Effector CD4-positive, alpha-beta T cell (primary cell): ENCODE measurements at places on chromosomes 13 and 19.

DNA sequence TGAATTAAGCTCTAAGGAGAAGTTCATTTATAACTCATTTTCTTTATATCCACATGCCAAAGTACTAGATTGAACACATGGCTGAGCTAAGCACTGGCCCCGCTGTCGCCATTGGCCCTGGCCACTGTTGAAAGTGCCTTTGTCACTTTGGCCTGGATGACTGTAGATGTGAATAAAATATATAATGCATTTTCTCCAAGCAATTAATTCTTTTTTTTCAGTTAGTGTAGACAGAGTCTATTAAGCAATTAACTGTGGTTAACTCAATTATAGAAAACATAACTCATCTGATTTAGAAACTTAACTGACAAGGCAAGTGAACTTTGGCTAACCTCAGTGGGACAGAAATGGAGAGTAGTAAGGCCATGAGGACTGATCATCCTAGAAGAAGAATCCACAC, 965.6 kb downstream of the EFNB2 start:
- no peak for DNase-seq

- DNase-seq: no peak
These were observed 16.0 kb downstream of the SSC5D start for GRCh38 chr19:55504252-55504603.

DNA sequence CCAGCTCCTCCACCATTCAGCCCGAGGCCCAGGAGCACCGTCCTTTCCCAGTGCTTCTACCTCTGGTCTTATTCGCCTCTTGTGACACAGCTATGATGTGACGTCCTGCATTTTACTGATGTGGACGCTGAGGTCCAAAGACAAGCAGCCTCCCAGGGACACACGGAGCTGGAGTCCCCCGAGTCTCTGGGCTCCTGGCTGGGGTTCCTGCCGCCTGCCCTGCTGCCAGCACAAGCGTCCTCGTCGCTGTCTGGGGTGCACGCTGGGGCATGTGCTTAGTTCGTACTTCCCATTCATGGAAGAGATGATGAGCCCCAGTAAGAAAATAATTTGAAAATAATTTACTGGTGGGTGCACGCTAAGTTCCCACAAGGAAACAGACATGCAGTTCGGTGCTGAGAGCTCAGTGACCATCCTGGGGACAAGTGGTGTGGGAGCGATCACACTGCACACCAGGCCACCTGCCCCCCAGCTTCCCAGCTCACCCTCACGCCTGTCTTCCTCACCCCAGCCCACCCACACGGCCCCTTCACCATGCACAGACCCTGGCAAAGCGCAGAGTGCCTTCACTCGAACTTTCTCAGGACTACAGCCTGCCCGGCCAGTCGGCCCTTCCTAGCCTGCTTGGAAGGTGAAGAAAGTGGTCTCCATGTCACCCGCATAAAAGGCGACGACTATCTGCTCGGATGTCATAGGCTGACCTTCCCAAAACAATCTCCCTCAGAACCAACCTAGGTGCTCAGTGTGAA, 14.2 kb upstream of the CFAP97D2 start:
- DNase-seq: no peak

- no peak for DNase-seq
These were observed 9.2 kb upstream of the GMIP start for GRCh38 chr19:19652482-19653295.

DNA sequence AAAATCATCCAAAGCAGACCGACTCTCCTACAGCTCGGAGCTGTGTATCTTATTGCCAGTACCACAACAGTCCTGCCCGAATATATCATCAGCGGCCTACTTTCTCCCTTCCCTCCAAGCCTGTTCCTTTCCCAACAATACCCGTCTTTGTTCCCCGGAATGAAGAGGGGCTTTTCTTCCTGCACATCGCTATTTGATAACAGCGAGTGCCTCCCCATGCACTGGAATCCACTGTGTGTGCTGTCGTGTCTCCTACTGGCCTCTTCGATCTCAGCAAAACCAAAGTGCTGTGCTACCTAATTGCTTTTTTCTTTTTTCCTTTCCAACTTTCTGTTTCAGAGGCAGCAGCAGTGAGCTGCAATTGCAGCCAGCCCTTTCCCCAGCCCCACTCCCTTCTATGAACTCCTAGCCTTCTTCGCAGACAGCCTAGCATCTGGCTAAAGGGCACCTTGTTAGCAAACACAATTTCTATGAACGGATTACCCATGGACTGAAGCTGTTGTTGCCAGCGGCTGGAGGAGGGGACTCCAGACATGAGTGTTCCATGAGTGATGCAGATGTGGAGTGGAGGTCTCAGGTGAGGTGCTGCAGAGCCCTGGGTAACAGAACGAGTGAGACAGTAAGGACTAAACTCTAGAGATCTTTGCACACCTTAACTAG, 43.4 kb downstream of the EFNB2 start:
- no peak for DNase-seq

- peak; percentile 29 for DNase-seq
These were observed 64.4 kb downstream of the RASA3 start for GRCh38 chr13:114067886-114068651.

DNA sequence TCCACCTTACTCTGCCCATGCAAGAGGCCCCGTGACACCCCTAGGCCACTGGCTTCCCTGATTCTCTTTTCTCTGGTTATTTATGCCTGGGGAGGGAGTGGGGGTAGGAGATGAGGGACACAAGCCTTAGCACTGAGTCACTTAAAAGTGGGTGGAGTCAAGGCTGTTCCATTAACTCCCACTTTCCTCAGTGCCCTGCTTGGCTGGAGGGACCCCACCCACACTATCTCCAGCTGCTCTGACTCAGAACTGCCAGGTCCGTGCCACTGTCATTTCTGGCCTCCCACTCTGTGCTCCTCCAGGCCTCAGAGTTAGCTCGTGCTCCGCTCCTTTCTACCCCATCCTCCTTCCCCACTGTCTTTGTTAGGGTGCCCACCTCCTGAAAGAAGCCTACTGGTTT, 113.4 kb upstream of the UQCRFS1 start:
- DNase-seq: no peak

GRCh38 chr13:76481738-76482137, 404.5 kb downstream of the KCTD12 start:
- no peak for DNase-seq

DNA sequence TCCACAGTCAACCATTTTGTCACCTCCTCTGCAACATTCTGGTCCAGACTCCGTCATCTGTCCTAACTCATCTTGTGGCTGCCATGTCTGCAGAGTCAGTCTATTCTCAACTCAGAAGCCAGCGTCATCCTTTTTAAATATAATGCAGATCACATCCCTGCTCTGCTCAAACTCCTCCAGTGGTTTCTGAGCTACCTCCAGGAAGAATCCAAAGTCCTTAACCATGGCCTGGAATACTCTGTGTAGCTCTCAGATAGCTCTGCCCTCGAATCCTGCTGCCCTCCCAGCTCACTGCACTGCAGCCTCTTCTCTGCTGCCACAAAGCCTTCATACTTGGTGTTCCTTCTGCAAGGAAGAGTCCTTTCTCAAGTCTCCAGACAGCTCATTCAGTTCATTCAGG, 190.8 kb downstream of the FOXO1 start:
- DNase-seq: no peak

DNA sequence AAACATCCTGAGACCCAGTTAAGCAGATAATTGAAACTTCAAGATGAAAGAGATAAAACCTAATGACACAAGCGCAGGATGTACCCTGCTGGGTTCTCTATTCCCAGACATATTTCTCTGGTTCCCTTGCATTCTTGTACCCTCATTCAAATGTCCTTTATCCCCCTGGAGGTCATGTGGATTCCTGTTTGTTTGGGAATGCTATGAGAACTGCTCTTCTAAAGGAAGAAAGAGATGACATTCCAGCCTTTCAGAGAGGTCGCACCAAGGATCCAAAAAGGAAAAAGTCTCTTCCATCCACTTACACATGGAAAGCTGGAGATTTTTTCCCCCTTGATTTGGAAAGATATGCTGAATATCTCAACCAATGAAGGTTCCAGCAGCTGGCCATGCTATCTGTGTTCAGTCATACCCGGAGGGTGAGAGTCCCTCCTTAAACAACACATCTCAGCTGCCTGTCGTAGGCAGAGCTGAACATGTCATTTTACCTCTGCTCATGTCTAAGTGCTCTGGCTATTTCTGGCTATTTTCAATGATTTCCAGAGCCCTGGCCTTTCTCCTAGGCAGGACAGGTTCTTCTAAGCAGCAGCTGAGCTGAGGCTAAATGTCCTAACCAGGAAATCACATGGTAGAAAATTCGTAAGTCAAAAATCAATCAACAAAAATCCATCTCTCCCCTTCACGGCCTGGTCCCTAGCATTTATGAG, 52.5 kb downstream of the C13orf42 start:
- no peak for DNase-seq

GRCh38 chr19:30255791-30256495, 116.2 kb upstream of the ZNF536 start:
- no peak for DNase-seq

DNA sequence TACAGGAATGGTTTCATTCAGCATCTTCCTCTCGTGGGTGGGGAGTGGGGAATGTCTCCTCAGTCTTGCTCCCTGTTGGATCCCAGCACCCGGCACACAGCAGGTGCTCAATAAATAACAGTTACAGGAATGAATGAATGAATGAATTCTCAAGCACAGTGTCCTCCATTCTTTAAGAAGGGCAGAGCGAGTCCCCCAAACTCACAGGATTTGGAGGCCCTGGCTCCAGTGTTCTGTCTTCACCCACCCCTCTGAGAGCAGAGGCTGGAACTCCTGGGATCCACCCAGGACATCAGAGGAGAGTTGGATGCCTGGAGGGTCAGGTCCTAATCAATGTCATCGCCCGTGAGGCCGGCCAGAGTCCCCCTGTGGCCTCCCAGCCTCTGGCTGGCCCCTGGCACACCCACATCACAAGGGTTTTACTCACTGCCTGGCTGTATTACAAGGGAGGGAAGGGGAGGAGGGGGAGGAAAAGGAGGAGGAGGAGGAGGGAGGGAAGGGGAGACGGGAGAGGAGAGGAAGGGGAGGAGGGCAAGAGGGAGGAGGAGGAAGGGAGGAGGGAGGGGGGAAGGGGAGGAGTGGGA, 8.7 kb upstream of the CREB3L3 start:
- DNase-seq: no peak

- DNase-seq: no peak
These were observed 33.1 kb downstream of the BICRA start for GRCh38 chr19:47641891-47642485.
